ENCODE measurements at places on chromosomes 16 and 17.

- no peak for DNase-seq
These were observed 13.4 kb downstream of the ST6GALNAC1 start for GRCh38 chr17:76630151-76630550.

DNA sequence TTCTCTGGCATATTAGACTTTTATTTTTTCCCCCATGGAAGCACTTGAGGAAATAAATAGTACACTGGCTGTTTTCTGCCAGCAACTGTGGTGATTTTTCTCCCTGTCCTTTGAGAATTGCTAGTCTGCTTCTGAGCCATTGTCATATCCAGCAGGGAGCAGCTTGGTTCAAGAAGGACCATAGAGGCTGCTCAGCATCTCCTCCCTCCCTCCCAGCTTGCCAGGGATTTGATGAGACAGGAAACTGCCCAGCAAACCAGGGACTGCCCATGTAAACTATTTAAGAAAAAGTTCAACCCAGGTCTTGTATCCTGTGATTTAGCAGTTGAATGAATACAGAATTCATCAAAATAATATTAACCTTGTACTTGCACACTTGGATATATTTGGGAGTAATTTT is 39.5 kb downstream of the CYB5B start:
- DNase-seq = peak; percentile 40

DNA sequence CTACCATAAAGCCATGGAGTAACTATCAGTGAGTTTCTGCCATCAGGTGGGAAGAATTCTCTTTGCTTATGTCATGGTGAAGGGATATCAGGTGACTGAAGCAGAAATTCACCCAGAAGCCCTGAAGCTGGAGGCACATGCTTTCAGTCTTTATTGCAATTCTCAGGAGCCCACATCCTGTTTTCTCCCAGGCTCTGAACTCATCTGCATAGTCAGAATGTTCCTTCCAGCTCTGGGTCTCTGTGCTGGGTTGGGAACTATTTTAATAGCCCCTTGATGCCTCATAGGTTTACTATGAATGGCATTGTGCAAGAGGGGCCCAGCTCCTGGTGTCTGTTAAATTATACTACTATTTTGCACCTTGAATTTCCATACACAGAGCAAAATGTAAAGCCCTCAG is 198.4 kb upstream of the SOX9 start:
- DNase-seq = peak; percentile 86

- DNase-seq = no peak
These were observed 62.6 kb upstream of the DHX40 start for GRCh38 chr17:59502800-59503199.

GRCh38 chr17:40171750-40172149 is 5.5 kb upstream of the RAPGEFL1 start:
- peak; percentile 30 for DNase-seq

- no peak for DNase-seq
These were observed 39.2 kb downstream of the NT5M start for GRCh38 chr17:17342242-17342945.

DNA sequence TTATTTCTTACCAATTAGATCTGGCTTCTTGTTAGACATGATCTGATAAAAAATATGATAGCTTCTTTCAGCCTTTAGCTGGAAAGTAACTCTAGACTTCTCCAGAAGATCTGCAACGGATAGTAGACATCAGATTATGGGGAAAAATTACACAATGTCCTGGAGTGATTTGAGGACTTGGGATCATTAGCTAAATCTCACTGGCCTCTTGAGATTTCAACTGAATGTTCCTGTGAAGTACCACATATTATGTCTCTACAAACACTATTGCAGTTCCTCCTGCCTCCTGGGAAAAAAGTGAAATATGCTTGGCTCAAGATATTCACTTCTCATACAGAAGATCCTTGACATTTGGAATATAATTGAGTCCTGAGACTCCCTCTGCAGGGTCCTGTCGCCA is 5.5 kb downstream of the MYH1 start:
- no peak for DNase-seq
